ENCODE measurements at places on chromosomes 12 and 14.

DNA sequence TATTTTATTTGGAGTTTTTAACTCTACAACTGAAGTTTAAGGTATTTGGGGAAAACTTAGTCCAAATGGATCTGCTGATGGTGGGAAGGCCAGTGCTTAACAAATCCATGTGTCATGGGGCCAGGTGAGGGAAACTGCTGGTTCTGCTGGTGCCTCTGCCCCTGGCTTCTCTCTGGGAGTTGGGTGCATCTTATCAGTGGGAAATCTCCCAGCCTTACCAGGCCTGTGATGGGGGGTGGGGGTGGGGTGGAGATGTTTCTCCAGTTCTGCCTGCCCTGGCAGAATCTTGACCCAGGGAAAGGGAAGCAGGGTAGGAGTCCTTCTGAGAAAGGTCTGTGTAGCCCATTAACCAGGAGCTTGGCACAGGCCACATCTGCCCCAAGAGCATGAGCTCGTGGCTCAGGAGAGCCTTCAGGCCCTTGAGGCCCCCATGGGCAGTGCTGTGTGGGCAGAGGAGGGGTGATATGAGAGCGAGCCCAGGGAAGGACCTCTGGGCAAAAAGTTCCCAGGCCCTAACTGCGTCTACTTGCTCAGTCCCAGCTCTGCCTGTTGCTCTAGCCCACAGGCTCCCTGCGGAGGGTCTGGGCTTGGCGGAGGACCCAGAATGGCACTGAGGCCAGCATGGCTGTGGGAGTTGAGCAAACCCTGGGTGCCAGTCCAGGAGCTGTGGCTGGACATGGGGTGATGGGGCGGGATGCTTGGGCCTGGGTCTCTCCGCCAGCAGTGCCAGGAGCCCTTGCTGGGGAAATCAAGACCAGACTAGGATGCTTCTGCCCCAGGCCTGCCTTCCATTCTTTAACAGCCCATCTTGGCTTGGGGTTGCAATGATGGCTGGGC, 18.2 kb downstream of the VASH1 start:
- no peak for DNase-seq

- DNase-seq, result no peak
Observed at GRCh38 chr12:13654456-13654855, 326.9 kb downstream of the GRIN2B start.

GRCh38 chr14:102690509-102691286, 86.6 kb upstream of the TRAF3 start:
- no peak for DNase-seq

- DNase-seq, result peak; percentile 44
Observed at GRCh38 chr12:47397664-47398281, 308.1 kb downstream of the RPAP3 start.

- no peak for DNase-seq
Observed at GRCh38 chr12:65275627-65276026, 2.9 kb upstream of the MSRB3 start.

GRCh38 chr12:120847392-120847791, 56.8 kb downstream of the SPPL3 start:
- no peak for DNase-seq

GRCh38 chr14:93431036-93431670, 414 bp downstream of the UNC79 start:
- peak; percentile 95 for DNase-seq

- DNase-seq, result no peak
Observed at GRCh38 chr12:118972982-118973381, 8.4 kb upstream of the SRRM4 start.

DNA sequence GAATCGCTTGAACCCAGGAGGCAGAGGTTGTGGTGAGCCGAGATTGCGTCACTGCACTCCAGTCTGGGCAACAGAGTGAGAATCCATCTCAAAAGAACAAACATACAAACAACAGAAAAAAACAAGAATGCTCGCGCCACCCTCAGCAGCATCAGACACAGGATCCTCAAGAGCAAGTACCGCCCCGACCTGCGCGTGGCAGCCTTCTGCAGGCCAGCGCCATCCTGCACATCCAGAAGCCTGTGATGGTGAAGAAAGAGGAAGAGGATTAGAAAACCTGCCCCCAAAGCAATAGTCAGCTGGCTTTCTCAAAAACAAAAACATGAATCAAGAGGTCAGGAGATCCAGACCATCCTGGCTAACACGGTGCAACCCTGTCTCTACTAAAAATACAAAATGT, 30.0 kb upstream of the EID3 start:
- DNase-seq, result no peak

DNA sequence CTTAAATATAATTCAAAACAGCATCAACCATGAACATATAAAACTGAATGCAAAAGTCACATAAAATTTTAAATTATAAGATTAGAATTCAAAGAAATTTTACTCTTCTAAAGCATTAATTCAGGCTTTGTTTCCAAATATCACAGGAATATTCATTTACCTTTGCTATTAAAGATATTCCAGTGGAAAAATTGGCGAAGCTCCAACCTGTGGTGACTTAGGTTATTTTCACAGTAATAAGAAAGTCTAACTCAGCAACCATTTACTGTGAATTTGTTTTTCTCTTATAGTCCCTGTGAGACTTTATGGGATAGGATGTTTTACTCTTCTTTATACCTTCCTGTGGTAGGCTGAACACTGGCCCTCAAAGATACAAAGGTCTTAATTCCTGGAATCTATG, 3.2 kb downstream of the WDR89 start:
- no peak for DNase-seq

GRCh38 chr14:77721437-77721836, 13.5 kb downstream of the SLIRP start:
- DNase-seq, result no peak

All from NCI-H2081 (cell line).